ENCODE measurements at places on chromosomes 4 and X.

DNA sequence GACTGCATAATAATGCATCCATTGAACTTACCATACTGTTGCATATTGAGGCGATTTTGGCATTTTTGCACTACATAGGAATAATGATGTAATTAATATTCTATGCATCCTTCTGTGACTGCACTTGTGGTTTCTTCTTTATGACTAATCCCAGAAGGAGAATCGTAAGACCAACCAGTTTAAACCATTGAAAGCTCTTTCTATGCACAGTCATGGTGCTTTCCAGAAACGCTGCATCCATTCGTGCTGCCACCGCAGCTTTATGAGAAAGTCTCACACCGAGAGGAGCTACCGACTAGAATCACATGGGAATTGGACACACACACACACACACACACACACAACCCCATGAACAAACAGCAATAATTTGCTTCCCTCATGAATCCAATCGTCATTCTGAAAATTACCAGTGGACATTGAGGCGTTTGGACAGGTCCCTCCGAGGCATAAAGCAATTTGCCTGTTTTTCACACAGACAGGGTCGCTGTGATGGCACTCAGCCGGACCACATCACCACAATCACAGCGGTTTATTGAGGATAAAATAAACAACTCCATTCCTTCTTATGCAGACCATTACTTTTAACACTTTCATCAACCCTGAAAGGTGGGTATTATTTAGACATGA, 64.2 kb downstream of the PACRGL start:
- DNase-seq = no peak

- no peak for DNase-seq
Observed at GRCh38 chr4:124486423-124486822, 226.1 kb downstream of the ANKRD50 start.

GRCh38 chrX:149363965-149364364, 141.1 kb downstream of the IDS start:
- DNase-seq = no peak

DNA sequence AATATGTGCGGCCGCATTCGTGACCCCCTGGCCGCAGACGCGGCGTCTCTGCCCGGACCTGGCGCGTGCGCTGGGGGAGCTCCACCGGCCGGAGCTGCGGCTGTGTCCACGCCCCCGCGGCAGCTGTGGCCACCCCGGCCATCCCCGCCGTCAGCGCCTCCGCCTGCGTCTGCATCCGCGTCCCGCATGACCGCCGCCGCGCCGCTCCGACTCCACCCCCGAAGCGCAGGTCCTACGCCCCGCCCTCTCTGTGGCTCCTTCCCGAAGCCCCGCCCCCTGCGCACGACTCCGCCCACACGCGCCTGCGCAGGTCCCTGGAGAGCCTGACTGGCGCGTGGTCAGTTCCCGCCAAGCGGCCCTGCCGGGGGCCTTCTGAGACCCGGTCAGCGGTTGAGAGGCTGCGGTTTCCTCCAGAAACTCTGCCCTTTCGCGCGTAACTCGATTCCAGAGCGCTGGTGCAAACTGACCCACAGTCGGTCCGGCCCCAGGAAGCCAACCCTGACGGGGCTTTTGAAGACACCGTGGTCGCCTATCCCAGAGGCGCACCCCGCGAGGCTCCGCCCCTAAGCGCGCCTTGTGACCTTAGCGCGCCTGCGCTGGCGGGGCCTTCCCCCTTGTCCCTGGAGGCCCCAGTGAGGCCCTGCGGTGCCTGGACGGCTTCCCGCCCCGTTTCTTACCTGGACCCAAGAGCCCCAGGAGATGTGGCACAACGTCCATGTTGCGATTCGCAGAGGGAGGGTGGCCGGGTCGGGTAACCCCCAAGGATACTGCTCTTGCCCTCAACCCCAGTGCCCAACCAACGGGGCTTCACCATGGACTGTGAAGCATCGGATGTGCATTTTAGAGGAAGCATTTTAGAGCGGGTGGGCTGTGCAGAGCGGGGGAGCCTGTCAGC, at the start of gene LAGE3:
Gene LAGE3, minus strand, starts transcription at position 554 of the 895 bp plus-strand sequence. Its CDS starts 366 bp downstream, at position 188.
- DNase-seq = peak; percentile 91

- DNase-seq = no peak
Observed at GRCh38 chr4:99103166-99103565, 14.6 kb upstream of the ADH5 start.

- no peak for DNase-seq
Observed at GRCh38 chr4:48748949-48749596, 31.0 kb downstream of the FRYL start.

DNA sequence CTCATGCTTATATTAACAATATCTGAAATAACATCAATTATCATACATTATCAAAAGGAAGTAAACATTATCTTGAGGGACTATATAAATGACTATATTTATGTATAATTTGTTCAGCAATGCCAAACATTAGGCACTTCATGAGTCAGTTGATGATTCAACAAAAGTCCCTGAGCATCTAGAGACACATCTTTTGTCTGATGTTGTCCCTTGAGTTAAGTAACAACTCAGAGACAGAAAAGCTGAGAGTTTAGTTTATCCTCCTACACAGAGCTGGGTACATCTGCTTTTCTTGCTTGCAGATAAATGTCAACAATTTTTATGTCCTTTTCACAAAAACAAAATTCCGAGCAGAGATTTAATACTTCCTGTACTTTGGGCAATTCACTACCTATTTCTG, 311.1 kb downstream of the INPP4B start:
- DNase-seq = no peak

DNA sequence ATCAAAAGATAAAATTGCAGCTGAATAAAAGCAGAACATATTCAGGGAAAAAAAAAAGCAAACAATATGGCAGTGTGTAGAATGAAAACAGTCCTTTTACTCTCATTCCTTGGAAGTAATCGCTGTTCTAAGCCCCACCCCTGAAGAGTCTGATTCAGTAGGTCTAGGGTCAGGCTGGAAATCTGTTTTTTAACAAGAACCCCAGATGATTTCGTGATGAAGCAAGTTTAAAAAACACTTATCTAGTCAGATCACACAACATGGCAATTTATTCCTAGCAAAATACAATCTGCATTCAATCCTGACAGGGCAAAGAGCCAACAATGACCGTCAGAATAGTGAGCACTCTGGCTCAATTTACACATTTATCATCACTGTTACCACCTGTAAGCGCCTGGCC, 16.1 kb downstream of the FAM120C start:
- DNase-seq = no peak

DNA sequence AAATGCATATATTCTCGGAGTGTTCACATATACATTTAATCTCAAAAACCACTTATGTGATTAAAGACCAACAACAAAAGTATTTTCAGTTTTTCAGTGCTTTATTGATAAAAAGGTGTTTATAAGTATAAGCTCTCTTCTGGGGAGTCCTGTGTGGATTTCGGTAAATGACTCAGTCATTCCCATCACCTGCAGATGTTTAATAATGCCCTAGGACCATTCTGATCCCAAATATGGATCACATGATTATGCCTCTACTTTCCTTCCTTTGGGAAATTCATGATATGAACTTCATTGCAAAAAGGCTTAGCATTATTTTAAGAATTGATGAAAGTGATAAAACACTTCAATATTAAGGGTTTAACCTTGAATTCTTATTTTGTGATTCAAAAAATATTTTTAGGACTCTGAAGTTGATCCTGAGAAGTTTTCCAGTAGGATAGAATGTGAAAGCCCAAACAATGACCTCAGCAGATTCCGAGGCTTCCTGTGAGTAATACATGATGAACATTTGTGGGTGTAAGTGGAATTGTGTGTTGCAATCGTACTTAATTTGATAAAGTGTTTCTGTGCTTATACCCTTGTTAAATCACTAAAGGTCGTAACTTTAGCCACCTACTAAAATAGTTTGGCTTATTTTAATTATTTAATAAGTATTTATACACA, 40.2 kb downstream of the ATP10D start:
- no peak for DNase-seq

Measured in DND-41 (cell line).